ENCODE measurements at places on chromosomes 16 and 17.

- no peak for DNase-seq
These were observed 16.7 kb downstream of the CCDC57 start for GRCh38 chr17:82195675-82196672.

DNA sequence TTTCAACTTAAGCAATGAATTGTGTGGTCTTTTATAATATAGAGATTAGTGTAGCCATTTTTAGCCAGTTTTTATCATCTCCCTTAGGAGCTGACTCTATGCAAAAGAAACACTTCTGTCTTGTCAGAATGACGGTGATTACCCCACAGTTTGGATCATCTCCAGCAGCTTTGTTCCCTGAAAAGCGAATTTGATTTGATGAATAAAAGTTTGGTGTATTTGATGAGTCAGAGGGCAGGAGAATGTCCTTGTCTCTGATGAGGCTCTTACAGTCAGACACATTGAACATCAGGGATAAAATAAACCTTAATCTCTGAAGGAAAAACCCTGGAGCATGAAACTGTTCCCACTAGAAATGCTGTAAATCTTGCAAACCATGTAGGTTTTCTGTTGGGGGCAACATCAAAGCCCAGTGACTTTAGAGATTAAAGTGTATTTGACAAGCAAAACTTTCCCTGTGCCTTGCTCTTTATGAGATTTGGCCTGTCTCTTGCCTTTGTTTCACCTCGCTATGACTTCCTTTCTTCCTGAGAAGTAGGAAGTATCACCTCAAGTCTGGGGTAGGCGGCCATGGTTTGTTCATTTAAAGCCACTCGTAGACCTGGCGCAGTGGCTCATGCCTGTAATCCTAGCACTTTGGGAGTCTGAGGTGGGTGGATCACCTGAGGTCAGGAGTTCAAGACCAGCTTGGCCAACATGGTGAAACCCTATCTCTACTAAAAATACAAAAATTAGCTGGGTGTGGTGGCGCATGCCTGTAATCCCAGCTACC is 209.3 kb downstream of the FTO start:
- no peak for DNase-seq

DNA sequence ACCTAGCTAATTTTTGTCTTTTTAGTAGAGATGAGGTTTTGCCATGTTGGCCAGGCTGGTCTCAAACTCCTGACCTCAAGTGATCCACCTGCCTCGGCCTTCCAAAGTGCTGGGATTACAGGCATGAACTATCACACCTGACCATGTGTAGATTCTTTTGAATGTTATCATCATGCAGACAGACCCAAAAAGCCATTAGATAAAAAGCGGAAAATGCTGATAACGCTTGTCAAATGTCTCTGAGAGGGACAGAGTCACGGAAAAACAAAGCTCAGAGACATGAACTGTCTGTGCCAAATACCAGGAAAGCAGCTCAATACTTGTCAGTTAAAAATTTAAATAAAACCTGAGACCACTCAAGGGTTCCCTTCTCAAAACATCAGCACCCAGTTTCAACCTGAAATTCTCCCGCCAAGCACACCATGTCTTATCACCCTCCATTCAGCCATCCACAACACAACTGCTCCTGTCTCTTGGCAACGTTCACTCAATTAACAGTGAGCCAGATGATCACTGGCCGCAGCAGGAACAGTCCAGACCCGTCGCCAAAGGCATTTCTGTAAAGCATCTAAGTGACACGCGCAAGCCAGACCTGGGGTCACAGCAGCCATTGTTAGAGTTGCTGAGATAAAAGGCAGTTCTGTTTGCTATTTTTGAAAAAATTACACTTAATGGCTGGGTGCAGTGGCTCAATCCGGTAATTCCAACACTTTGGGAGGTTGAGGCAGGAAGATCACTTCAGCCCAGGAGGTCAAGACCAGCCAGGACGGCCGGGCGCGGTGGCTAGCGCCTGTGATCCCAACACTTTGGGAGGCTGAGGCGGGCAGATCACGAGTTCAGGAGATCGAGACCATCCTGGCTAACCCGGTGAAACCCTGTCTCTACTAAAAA is 29.7 kb downstream of the FANCA start:
- DNase-seq, result no peak

DNA sequence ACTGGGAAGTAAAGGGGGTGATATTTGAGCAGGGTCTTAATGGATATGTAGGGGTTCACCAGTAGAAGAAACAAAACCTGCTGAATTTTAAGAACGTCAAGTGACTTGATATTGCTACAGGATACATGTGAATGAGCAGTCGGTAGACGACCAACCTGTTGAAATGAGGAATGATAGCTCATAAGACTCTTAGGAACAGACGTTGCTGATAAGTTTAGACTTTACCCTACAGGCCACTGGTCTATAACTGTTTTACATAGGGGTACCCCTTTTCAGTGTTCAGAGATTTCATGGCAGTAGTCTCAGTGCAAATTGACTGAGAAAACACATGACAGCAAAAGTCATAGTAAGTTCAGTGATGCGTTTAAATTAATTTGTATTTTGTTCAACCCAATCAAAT is 45.9 kb downstream of the TMEM114 start:
- no peak for DNase-seq

- no peak for DNase-seq
These were observed 16.9 kb upstream of the MAP3K14 start for GRCh38 chr17:45333702-45334092.

Measured in NCI-H524 (cell line).